ENCODE measurements at places on chromosomes 6 and 20.

- no peak for DNase-seq
These were observed 11.0 kb downstream of the MMP24 start for GRCh38 chr20:35237486-35237885.

DNA sequence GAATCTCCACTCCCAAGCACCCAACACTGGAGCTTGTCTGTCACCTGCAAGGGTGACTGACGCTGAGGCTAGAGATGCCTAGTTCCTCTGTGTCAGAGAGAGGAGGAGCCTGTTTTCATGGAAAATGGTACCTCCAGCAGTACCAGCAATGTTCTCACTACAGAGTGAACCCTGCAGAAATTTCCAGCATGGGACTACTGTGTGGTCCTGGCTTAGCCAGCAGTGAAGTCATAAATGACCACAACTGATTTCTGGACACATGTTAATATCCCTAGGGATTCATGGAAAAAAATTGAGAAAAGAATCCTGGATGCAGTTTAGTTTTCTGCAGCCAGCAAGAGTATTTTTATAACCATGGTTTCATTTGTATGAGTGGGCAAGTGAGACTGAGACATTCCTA, 468.1 kb downstream of the CD83 start:
- DNase-seq = no peak

DNA sequence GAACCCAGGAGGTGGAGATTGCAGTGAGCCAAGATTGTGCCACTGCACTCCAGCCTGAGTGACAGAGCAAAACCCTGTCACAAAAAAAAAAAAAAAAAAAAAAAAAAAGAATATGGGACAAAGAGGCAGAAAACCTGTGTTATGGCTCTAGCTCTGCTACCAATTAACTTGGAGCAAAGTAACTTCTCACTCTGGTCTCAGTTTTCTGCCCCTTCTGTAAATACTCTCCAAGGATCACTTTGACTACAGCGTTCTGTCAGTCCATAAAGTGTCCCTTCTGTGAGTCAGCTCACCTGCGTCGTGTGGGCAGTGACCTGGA, 24.6 kb downstream of the C6orf132 start:
- DNase-seq = no peak

GRCh38 chr20:41567615-41568014, 50.6 kb downstream of the CHD6 start:
- no peak for DNase-seq

DNA sequence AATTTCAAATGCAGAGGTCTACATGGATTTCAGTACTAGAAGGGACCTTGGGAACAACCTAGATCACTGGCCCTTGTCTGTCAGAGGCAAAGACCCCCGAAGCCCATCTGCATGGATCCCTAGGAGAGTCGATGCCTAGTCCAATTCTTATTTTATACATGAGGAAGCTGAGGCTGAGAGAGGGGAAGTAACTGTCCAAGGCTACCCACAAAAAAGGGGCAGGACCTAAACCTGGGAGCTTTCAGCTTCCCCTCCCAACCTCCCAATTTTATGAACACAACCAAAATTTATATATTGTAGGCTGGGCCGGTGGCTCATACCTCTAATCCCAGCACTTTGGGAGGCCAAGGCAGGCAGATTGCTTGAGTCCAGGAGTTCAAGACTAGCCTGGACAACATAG, 73.2 kb downstream of the TRERF1 start:
- DNase-seq = no peak

DNA sequence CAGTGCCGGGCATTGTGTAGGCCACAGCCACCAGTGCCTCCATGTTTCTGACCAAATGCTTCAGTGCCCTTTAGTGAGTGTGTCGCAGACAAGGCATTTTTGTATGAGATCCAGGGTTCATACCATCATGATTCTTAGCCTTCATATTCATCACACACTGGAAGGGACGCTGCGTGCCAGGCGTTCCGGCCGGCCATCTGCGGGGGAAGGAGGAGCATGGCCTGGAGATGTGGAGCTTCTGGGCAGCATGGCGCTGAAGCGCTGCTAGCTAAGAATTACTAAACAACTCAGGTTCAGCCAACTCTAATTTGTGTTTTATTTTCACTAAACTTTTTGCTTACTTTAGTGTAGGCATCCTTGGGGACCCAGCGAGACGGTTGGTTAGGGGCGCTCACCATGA, 111.4 kb upstream of the EXOC2 start:
- no peak for DNase-seq

DNA sequence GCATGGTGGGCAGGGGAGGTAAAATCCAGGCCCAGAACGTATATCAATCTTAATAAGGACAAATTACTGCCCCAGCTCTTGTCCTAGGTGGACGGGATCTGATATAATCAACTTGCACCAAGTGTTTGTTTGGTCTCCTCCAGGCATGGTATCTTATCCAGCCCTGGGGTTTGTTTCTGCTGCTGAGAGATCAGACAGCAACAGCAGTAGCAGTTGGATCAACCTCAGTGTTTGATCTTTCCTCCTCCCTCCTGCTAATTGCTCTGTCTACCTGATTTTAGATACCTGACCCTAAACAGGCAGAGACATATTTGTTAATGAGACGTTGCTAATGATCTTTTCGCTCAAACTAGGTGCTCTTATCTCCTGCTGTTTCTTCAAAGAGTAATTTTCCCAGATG, 100.4 kb upstream of the BACH2 start:
- DNase-seq = no peak

GRCh38 chr20:51134405-51134804, 111.5 kb upstream of the KCNG1 start:
- DNase-seq = no peak

DNA sequence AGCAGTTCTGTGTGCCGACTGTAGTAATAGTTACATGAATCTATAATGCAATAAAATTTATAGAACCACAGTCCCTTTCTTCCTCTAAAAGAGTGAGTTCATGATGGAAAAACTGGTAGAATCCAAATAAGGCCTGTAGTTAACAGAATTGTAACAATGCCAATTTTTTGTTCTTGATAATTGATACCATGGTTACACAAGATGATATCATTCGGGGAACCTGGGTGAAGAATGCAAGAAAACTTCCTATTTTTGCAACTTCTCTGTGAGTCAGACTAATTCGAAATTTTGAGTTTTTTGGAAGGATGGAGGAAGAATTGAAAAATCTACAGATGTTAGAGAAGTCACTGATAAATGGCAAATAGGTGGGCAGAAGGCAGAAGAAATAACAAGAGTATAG, 381.8 kb downstream of the CDKAL1 start:
- no peak for DNase-seq

DNA sequence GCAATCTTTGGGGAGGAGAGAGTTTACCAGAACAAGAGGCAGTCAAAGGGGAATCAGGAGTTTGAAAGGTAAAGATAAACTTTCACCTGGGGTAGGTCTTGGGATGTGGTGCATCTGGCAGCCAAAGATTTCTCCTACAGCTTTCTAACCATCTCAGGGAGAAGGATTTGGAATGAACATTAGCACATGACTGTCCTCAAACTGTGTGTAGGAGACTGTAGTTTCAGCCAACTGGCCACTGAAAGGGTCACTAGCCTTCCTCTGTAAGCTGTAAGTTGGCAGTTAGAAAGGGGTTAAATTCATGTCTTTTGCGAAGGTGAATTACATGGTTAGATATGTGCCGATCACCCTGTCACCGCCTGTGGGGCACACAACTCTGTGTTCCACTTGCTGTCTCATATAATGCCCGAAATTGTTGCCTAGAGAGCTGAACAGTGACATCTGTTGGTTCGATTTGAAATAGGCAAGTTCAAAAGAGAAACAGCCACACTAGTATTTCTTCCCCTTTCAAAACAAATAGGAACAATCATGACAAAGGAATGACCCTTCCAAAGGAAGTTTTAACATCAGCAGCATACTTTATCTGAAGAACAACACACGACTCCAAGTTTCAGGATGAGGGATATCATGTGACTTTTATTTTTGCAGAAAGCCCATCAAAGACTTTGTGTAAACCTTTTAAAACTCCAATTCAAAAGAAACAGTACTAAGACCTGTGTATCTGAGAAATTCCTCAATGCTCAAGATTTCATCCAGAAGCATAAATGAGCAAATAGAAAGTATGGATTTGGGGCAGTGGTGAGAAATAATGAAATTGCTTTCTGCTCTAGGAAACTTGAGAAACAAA, 1.1 kb upstream of the OPN5 start:
- peak; percentile 71 for DNase-seq

GRCh38 chr20:25116739-25117458, 35.0 kb upstream of the VSX1 start:
- no peak for DNase-seq

DNA sequence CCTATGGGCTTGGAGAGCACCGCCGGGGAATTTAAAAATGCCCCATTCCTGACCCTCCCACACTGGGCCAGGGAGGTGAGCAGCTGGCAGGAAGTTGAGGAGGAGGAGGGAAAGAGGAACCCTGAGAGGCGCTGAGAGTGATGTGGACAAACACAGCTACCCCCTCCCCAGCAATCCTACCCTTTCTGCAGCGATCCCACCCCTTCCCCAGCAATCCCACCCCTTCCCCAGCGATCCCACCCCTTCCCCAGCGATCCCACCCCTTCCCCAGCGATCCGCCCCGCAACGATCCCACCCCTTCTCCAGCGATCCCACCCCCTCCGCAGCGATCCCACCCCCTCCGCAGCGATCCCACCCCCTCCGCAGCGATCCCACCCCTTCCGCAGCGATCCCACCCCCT, 111.6 kb downstream of the SYCP2 start:
- no peak for DNase-seq

- DNase-seq = no peak
These were observed 26.8 kb downstream of the RAMACL start for GRCh38 chr6:166559662-166560061.

DNA sequence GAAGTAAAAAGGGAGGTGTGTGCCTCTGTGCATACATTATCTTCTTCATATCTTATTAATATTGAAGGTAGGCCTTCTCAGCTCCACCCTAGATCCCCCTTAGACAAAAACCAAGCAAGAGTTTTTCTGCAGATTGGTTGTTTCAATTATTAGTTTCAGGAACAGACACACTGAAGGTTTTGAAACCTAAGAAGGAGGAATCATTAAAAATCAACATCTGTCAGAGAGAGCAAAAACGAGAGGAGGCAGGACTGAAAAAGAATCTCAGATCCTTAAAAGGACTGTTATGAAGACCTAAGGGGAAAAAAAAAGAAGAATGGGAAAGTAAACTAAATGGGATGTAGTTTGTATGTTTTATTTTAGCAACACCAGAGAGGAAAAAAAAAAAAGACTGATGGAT, 560.8 kb upstream of the JAG1 start:
- DNase-seq = peak; percentile 30

DNA sequence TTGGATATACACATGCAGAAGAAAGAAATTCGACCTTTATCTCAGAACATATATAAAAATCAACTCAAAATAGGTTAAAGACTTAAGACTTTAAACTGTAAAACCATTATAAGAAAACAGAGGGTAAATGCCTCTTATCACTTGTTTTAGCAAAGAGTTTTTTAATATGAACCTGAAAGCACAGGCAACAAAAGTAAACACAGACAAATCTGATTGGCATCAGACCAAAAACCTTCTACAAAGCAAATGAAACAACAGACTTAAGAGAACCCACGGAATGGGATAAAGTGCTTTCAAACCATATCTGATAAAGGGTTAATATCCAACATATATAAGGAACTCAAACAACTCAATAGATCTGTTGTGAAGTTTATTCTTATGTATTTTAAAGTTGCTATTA, 309.9 kb upstream of the OPRM1 start:
- DNase-seq = no peak

DNA sequence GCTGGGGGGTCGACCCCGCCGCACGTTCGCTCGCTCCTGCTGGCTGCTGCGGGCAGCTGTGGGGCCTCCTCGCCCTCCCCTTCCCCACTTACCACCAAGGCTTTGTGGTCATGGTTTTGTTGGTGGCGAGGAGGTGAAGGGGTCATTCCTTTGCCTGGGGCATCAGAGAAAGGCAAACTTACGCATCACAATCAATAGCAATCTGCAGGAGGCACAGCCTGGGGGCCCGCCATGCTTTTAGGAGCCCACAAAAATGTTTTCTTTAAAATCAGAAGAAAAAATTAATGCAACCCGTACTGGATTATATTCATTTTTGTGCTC, 137.0 kb downstream of the IMPG1 start:
- DNase-seq = no peak

DNA sequence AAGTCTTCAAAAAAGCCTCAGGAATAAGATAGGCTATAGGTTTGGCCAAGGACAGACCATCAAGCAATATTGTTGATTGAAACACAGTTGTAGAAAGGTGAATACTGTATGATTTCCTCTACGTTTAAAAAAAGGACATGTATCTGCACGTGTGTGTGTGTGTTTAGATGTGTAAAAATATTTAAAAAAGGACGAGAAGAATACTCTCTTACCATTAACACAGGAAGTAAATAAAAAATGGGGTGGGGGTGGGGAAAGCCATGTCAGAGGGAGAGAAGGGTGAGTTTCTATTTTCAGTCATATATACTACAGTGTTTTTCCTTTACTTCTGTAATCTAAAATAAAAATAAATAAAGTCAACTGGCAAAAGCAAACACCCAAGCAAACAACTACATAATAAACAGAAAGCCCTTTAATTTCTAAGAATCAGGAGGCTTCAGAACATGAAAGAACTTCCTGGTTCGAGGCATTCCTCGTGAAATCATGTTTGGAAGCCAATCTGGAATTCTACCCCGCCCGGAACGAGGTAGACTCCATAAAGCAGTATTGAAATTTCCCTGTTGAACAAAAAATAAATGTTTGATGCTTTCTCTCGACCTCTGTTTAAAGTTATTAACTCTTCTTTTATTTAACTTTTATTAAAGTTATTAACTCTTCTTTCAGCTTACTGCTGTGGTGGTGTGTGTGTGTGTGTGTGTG, 158.1 kb upstream of the ZNF217 start:
- no peak for DNase-seq

GRCh38 chr6:2623295-2623694, 127.4 kb downstream of the MYLK4 start:
- DNase-seq = peak; percentile 39

DNA sequence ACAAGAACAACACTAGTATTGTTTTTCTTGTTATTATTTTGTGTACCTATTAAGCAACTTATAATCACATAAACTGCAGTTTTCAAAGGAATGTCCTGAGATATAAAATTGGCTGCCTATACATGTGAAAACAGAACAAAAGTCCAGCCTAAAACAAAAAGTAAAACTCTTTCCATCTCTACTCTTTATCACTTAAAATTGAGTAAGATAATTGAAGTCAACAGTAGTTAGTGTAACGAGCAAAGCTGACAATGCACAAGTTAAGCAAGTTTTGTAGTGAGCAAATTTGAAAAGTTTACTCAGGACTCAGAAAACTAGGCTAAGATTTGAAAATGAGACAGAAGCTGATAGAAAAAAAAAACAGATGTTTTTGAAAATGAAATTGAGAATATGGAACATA, 941.4 kb upstream of the MAN1A1 start:
- DNase-seq = no peak

- DNase-seq = no peak
These were observed 12.0 kb downstream of the RBM38 start for GRCh38 chr20:57403216-57403615.

GRCh38 chr6:30882759-30883684, 1.3 kb upstream of the DDR1 start:
- DNase-seq = peak; percentile 68

DNA sequence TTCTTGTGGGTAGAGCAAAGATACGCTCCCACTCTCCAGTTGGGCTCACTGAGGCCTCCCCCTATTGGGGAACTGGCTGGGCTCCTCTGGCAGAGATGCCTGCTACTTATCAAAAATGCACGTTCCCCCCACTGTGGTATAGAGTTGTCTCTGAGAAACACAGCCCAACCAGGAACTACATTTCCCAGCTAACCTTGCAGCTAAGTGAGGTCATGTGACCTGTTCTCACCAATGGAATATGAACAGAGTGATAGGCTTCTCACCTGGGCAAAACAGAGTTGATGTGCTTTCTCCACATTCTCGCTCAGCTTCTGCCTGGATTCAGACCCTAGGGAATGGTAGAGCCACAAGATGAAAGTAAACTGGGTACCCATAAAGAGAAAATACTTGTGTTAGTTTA, 49.1 kb upstream of the PTPRT start:
- no peak for DNase-seq
